ENCODE measurements at places on chromosomes 3 and 15.

DNA sequence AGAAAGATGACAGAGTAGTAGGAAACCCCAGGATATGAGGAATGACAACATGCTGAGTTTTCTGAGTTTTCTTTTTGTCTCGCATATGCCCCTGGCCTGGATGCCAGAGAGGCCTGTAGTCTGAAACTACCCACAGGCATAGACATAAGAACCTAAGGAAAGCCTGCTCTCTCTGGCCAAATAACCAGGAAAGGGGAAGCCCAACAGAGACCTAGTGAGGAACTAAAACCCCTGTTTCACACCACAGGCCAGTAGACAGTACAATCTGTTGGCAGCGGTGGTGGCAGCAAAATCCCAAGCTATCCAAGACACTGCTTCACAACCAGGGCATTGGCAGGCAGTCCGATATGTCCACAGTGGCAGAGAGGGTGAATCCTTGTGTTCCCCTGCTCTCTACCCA is 55.0 kb upstream of the DCP1A start:
- no peak for DNase-seq

- DNase-seq: no peak
Observed at GRCh38 chr15:28006116-28006905, 92.8 kb downstream of the OCA2 start.

GRCh38 chr15:25688166-25688565 is 175.0 kb downstream of the ATP10A start:
- DNase-seq: no peak

- no peak for DNase-seq
Observed at GRCh38 chr3:195258449-195259153, 12.4 kb downstream of the XXYLT1 start.

DNA sequence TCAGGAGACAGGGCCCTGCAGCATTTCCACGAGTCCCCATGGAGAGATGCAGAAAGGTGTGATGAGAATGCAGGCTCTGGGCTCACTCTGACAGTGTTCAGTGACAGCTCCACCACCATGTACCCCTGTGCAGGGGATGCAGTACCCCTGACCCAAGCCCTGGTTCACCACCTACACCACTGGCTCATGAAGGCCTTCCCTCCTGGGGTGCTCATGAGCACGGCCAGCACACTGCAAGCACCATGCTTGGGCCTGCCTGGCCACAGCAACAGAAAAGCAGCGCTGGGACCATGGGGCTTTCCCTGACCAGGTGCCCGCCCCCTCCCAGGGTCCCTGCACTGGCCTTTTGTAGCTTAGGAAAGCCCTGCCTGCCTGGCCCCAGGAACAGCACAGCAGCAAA is 6.2 kb downstream of the CXCR6 start:
- no peak for DNase-seq

- DNase-seq: no peak
Observed at GRCh38 chr15:66704019-66704802, 2.2 kb downstream of the SMAD6 start.

DNA sequence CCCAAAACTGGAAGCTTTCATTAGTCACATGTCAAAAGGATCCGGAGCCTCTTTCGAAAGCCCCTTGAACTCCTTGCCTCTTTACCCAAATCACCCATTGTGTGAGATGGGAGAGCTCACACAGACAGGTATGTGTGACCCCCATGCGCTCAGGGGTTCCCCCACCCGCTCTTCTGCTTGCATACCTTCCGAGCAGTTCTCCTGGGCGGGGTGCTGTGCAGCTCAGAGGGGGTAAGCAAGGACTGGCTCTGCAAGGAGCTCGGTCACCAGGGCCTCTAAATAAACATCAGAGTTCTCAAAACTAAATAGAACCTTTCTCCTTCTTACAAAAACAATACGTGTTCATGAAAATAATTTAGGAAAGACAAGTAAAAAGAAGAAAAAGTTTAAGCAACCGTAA is 55.7 kb downstream of the PXYLP1 start:
- DNase-seq: no peak

DNA sequence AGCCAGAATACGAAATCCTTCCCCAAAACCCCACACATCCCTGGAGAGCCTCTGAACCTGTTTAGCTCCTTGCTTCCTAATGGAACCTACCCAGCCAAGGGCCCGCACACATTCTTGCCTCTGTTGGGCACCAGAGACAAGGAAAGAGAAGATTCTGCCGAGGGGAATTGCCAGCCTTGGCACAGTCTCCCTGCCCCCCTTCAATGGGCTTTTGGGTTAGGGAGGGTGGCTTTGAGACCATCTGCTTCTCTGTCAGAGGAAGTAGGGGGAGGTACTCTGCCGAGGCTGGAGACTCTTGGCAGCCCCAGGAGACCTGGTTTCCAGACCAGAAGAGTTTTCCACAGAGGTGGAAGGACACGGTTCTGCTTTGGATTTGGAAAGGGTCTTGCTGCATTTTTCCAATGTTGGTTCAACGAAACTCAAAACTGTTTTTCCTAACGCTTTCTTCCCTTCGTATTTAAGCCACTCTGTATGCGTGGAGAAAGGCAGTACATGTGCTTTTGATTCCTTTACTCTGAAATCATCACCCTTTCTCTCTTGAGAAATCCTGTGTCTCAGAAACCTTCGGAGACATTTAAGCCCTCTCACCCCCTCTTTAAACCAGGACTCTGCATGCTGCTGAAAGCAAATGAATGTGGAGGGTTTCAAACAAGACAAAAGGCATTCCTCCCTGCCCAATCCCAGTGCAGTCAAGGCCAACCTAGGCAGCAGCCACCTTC is 78.8 kb upstream of the PRR23C start:
- no peak for DNase-seq

DNA sequence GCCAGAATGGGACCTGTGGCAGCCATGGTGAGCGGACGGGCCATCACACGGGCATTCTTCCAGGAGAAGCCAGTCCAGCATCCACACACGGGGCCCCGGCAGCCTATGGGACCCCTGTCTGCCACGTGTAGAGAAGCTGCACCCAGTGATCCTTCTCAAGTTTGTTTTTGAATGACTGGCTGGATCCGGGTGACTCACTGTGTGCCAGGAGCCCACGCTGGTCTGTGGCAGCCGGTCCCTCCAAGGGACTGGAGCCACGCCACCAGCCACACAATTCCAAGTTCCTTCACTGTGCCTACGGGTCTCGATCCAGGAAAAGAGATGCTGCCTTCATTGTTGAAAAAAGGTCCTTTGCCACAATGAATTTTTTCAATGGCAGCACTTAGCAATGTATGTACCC is 58.1 kb downstream of the ATP10A start:
- DNase-seq: no peak

GRCh38 chr3:98972155-98972554 is 70.7 kb upstream of the DCBLD2 start:
- no peak for DNase-seq

DNA sequence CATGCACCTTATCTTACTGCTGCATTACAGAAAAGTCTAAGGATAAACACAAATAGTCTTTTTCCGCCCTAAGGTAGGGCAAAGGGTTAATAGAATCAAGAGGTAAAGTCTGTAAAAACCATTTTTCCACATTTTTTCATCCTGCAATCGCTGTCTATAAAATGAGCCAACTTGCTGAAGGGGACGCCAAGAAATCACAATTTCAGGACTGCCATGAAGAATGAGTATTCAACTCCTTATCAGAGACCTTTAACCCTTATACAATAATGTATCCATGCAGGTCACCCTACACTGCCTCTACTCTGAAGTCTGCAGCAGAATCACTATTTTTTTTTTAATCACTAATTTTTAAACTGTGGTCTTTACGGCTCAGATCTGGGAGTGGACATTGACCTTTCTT is 1.1 kb upstream of the DNAJC13 start:
- DNase-seq: no peak

- DNase-seq: no peak
Observed at GRCh38 chr3:127670761-127671522, 1.8 kb upstream of the ABTB1 start.

- DNase-seq: no peak
Observed at GRCh38 chr3:72247645-72248388, 462.9 kb upstream of the PROK2 start.

DNA sequence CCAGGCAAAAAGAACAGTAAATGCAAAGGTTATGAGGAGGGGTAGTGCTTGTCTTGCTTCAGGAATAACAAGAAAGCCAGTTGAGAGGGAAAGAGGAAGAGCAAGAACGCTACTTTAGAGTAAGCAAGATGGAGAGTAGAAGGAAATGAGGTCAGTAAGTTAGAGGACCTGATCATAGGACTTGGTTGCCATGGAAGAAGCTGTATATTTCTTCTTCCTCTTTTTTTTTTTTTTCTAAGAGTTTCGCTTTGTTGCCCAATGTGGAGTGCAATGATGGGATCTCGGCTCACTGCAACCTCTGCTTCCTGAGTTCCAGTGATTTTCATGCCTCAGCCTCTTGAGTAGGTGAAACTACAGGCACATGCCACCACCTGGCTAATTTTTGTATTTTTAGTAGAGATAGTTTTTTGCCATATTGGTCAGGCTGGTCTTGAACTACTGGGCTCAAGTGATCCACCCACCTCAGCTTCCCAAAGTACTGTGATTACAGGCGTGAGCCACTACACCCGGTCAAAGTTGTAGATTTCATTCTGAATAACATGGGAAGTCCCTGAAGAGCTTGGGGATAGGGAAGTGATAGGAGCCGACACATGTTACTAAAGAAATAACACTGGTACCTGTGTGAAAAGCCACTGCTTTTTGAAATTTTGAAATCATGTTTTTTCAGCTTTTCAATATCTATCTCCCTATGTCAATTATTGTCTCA is 527.9 kb upstream of the NAALADL2 start:
- no peak for DNase-seq

DNA sequence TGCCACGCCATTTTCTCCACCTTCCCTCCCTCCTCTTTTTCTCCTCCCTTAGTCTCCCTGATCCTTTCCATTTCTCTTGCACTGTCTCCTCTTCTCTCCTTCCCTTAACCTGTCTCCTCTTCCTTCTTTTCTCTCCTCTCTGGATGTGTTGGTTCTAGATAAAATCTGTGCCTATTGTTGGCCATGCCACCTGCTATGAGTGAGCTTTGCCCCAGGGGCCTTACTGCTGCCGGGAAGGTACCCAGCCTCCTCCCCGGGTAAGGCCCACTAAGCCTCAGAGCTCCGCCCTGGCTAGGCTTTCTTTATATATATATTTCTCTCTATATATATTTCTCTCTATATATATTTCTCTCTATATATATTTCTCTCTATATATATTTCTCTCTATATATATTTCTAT is 14.7 kb downstream of the GPD1L start:
- DNase-seq: no peak

DNA sequence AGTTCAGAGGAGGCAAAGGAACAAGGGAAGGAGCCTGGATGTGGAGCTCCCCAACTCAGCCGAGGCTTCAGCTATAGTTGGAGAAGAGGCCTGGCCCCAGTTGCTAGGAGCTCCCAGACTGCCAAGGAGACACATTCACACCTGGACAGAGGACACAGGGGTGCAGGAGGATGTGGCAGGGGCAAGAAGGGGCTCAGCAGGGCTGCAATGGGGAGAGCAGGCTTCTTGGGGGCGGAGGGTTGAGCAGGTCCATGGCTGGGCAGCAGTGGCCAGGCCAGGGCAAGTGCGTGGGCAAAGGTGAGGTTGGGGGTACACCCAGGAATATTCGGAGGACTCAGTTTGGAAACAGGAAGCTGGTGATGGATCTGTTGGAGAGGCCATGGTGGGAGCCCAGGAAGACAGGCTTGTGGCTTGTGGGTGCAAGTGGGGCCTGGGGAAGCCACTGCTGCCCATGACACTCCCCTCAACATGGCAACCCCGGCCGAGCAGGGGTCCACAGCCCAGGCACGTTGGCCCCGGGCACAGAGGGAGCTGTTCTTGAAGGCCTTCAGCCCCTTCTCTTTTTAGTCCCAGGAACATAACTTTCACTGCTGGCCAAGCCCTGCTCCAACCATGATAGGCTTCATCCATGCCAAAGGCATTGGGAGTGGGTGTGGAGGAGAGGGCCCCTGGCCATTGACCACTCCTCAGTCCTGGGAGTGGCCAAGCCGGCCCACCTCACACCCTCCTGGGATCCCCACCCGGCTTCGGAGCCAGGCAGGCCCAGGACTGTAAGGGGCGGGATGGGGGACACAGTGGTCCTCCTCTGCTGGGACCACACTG is 33.3 kb downstream of the TSPAN3 start:
- DNase-seq: no peak

DNA sequence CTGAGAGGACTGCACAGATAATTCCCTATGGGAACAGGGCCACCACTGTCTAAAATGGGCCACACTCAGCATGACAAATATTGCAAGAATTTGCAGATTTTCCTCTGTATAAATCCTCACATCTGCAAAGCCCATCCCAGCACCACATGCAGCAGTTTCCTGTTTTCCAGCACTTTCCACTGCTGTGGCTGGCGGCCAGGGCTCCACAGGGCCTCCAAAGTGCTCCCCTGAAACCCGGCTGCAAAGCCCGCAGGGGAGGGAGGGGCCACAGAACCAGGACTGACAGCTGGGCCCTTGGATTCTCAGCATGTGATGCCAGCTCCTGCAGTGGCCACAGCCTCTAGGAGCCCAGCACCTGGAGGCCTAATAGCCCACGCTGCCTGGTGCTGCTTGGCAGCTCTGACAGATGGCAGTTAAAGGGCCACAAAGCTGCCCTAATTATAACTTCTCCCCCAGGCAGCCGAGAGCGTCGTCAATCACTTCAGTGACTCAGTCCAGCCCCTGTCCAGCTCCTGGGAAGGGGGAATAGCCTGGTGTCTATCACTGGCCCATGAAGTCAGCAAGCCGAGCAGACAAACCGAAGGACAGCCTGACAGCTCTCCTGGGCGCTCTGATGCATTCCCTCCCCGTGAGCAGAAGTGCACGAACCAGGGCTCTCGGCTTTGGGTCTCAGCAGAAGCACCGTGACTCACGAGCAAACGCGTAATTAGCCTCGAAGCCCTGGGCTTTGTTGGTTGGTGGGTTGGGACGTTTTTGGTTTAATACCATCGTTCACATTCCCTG is 4.7 kb downstream of the LRRC15 start:
- no peak for DNase-seq

DNA sequence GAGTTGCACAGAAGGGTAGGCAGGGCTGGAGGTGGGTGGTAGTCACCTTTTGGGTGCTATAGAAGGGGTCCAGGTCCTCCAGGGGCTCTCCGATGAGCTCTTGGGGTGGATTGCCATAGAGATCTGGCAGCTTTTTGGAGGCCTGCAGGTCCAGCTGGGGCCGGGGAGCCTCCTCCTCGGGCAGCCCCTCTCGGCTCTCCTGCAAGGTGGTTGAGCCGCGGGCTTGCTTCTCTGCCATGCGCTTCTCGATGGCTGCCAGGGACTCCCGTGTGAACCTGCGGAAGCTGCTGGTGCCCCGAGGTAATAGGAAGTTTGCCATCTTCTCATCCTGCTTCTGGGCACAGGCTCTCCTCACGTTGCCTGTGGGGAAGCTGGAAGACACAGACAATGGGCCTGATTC is 16.5 kb downstream of the SCN5A start:
- DNase-seq: no peak

DNA sequence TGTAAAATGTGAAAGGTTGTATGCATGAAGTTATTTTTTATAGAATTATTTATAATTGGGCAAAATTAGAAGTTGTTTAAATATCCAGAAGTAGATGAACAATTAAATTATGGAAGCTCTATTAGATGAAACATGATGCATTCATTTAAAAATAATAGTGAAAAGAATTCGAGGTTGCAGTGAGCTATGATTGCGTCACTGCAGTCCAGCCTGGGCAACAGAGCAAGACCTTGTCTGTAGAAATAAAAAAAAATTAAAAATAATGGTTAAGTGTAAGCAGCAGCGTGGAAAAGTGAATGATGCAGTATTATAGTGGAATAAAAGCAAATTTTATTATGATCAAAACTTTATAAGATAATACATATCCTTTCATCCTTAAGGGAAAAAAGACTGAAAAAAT is 14.3 kb downstream of the BUB1B start:
- no peak for DNase-seq

GRCh38 chr15:57591822-57592367 is at the start of gene MYZAP:
TSS of gene MYZAP (plus strand) at chr15:57591904. CDS start at chr15:57592035, 131 bp downstream.
- no peak for DNase-seq

- DNase-seq: no peak
Observed at GRCh38 chr15:82890338-82890994, 62.1 kb downstream of the HOMER2 start.

All from bone marrow (tissue), 2 donors.